ENCODE measurements at places on chromosomes 6 and 20. TPM values are rescaled to one million over a fixed set of nuclear protein-coding genes. Genes with fewer than 3 reads are reported as not detected.

GRCh38 chr6:167839343-167839742 lies 12.6 kb downstream of the AFDN start:
- no peak for DNase-seq

Gene SCRT2
- not detected for total RNA-seq

- no peak for DNase-seq
These were observed 8.8 kb upstream of the CD83 start for GRCh38 chr6:14108571-14109410.

- no peak for DNase-seq
These were observed 110.3 kb downstream of the TOX2 start for GRCh38 chr20:44024820-44025580.

DNA sequence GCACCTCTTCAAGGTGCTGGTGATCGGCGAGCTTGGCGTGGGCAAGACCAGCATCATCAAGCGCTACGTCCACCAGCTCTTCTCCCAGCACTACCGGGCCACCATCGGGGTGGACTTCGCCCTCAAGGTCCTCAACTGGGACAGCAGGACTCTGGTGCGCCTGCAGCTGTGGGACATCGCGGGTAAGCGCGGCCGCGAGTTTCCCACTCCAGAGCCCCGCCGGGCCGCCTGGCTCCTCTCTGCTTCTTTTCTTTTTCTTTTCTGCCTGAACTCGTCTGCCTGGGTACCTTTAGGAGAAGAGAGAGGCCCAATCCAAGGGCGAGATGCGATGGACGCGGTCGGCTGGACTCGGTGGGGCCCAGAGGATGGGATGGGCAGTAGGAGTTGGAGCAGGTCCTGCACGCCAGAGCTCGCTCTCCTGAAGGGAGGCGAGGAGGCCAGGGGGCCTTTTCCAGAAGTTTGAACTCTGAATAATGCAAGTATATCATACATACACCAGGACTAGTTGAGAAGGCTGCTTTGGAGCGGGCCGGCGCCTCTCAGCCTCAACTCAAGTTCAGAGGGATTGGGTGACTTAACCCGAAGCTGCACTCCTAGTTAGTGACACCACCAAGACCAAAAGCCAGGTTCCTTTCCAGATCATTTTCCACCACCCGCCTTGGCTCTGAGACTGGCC lies 445 bp downstream of the RAB32 start:
- no peak for DNase-seq

Gene CLDN20
- not detected for total RNA-seq
